Inflammatory macrophage (primary cell): ENCODE measurements at places on chromosomes 12 and 14.

DNA sequence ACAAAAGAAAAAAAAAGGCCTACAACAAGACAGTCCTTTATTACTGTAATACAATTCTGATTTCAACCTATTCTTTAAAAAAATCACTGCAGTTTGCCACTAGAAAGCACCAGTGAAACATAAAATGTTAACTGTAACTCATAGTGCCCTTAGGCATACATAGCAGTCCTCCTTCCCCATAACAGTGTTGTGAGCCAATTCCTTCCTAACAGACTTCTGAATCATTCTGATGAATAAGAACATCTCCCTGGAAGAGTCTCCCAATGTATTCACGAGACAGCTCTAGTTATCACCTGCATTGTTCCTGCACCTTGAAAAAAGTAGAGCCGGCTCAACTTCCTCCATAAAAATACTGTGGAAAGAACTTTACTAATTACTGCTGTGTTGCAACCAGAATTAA lies 213.6 kb upstream of the FSCB start:
- DNase-seq = no peak

DNA sequence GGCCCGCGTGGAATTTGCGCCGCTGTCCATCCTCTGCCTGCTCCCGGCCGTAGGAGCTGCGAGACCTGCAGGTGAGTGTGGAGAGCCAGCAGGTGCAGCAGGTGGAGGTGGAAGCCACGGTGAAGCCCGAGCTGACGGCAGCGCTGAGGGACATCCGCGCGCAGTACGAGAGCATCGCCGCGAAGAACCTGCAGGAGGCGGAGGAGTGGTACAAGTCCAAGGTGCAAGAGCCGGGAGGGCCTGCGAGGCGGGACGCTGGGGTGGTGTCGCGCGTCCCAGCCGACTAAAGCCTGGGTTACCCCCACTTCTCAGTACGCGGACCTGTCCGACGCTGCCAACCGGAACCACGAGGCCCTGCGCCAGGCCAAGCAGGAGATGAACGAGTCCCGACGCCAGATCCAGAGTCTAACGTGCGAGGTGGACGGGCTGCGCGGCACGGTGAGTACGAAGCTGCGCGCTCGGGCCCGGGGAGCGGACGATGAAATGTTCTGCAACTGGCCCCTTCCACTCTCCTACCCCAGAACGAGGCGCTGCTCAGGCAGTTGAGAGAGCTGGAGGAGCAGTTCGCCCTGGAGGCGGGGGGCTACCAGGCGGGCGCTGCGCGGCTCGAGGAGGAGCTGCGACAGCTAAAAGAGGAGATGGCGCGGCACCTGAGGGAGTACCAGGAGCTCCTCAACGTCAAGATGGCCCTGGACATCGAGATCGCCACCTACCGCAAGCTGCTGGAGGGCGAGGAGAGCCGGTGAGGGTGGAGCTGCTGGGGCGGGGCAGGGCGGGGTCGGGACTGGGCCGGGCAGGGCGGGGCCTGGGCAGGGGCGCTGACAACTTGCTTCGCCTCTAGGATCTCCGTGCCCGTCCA lies 2.1 kb downstream of the PRPH start:
- peak; percentile 26 for DNase-seq

GRCh38 chr14:88380405-88380804 lies 5.1 kb upstream of the SPATA7 start:
- no peak for DNase-seq

- DNase-seq = peak; percentile 86
These were observed 52.7 kb downstream of the WNK1 start for GRCh38 chr12:805022-805632.

DNA sequence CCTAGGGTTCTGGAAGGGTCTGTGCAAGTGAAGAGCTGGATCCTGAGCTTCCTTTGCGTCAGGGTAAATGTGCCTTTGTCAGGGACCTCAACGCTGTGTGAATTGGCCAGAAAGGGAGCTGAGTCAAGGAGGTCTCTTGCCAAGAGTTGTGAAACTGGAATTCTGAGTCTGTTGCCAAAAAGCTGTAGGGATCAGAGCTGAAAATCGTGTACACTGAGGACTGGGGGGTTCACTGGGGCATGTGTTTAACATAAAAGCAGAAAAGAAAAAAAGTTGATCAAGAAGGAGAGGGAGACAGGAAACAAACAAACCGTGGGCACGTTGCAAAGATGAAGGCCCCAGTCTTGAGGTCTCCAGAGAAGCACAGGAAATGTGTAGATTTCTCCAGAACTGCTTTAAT lies 1081.5 kb downstream of the VRK1 start:
- DNase-seq = no peak

DNA sequence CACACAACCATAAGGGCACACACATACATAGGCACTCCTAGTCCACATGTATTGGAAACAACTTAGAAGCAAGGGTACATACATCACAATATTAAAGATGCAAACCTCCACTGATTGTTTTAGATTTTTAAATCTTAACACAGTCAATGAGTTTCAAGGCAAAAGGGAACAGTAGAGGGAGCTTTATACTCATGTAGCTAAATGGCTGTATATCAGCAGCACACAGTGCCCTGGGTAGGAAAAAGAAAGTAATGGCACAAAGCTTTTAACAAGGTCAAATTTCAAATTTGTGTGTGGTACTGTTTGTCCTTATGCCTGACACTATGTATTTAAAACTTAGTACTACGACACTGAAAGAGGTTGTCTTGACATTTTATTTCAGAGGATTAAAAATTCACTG lies 262.0 kb downstream of the MED13L start:
- no peak for DNase-seq

GRCh38 chr12:128843538-128843937 lies 9.7 kb upstream of the GLT1D1 start:
- DNase-seq = peak; percentile 82
